ENCODE measurements at places on chromosomes 6 and 20.

- DNase-seq, result no peak
Measured at GRCh38 chr6:45647341-45648261, 269.9 kb upstream of the SUPT3H start.

DNA sequence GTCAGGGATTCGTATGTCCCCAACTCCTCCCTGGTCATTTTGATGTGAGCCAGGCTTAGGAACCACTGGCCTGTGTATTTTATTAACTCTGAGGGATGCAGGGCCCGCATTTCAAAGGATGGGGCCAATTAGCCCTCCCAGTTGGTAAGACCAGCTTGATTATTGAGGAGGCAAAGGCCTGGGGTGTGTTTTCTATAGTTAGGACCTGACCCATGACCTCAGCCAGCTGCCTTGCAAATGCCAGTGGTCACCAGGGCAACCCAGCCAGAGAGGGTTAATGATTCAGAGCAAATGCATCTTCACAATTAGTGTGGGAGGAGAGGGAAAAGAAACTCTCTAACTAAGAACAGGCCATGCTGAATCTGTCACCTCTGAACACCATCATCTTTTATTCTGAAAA is 835.4 kb downstream of the MAFB start:
- DNase-seq, result no peak

GRCh38 chr20:60087563-60088105 is 129.4 kb downstream of the CDH26 start:
- no peak for DNase-seq

DNA sequence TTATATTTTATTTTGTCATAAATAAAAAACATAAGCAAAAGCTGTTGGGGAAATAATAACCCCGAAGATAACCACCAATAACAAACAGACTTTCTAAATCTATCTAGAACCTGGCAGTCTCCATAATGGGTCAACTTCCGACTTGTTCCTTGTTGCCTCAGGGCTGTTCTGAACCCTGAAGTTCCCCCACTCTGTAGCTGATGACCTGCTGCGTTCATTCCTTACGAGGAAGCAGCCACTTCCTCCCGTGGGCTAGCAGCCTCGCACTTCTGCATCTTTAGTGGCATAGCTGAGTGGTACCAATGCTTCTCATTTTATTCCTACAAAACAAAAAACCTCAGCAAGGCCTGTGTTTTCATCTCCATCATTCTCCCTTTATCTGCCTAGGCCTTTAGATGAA is 103.0 kb downstream of the PLEKHG1 start:
- no peak for DNase-seq

GRCh38 chr20:32252189-32252588 is 25.3 kb upstream of the KIF3B start:
- DNase-seq, result peak; percentile 92

DNA sequence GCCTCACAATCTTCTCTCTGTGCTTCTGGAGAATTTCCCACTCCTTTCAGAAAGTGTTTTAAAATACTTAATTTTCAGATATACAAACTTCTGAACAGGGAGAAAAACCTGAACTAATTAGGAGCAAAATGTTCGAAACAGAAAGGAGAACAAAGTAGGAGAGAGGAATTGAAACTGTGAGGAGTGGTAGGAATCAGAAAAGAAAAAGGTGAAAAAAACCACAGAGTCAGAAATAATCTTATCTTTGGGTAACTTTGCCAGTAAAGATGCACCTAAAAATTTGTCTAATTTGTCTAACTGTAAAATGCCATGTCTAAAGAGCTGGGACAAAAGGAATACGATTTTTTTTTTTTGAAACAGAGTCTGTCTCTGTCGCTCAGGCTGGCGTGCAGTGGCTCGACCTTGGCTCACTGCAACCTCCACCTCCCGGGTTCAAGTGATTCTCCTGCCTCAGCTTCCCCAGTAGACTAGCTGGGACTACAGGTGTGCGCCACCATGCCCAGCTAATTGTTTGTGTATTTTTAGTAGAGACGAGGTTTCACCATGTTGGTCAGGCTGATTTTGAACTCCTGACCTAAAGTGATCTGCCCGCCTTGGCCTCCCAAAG is 4.7 kb upstream of the RIPOR2 start:
- DNase-seq, result no peak

DNA sequence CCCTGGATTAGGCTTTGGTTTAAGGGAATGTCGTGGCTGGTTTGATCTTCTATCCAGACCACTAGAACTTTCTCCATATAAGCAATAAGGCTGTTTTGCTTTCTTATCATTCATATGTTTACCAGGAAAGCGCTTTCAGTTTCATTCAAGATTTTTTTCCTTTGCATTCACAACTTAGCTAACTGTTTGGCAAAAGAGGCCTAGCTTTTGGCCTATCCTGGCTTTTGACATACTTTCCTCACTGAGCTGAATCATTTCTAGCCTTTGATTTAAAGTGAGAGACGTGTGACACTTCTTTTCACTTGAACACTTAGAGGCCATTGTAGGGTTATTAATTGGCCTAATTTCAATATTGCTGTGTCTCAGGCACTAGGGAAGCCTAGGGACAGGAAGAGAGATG is 1.7 kb upstream of the FAM50B start:
- no peak for DNase-seq
